Right ventricle myocardium superior (tissue), 1 donor: ENCODE measurements at places on chromosomes 5 and 9.

GRCh38 chr9:131658377-131659129, 81.3 kb downstream of the RAPGEF1 start:
- no peak for DNase-seq

- no peak for DNase-seq
Observed at GRCh38 chr9:37944671-37945481, 40.9 kb upstream of the SLC25A51 start.

GRCh38 chr9:121192518-121192917, 9.2 kb downstream of the RAB14 start:
- DNase-seq, result no peak

- DNase-seq, result peak; percentile 45
Observed at GRCh38 chr5:52799358-52799982, 11.8 kb downstream of the ITGA1 start.
